Stimulated activated CD8-positive, alpha-beta memory T cell treated with anti-CD3 and anti-CD28 coated beads, Interleukin-15, amount 100 ng/mL, for 24 hours (primary cell): ENCODE measurements at places on chromosomes 2 and 18.

DNA sequence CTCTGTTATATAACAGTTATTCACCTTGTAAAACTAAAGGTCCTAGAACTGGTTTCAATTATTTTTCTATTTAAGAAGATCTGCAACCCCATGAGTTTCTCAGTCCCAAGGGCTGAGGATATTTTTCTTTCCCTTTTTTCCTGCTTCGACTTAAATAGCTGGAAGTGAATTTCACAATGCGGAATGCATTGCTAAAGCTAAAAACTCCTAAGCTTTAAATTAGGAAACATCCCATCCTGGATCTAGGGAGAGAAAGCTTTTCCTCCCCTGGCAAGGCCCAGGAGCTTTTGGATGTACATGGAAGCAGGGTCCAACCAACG lies 1.4 kb downstream of the RFX8 start:
- DNase-seq = no peak

DNA sequence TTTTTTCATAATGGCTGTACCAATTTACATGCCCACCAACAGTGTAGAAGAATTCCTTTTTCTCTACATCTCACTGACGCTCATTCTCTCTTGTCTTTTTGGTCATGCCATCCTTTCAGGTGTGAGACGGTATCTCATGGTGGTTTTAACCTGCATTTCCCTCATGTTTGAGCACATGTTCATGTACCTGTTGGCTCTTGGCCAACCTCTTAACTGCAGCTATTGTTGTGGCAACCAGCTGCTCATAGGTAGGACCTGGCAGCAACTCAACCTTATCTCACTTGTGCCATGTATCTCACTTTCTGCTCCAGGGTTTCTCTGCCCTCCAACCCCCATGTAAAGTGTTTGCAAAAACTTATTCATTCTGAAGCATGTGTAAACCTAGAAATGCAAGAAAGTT lies 167.5 kb downstream of the UPP2 start:
- DNase-seq = no peak

DNA sequence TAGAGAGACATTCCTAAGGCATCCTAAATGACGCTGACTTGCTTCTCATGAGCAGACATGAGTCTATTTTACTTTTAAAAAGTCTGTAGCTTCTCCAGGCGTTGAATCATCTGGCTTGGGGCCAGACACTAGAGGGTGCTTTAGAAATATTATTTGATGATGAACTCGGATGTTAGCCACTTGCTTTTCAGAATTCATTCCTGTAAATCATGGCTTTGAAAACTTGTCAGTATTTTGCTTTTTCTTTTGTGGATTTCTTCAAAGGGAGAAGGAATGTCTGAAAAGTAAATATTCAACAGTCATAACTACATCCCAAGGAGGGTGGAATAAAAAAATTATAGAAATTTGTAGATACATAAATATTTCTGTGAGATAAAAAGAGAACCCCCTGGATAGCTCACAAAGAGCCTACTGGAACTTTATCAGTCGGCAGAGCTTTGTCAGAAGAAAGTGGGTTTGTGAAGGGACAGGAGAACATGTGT lies 370.8 kb downstream of the OSR1 start:
- DNase-seq = no peak

GRCh38 chr2:241724259-241724974 lies 10.0 kb upstream of the D2HGDH start:
- DNase-seq = no peak

GRCh38 chr18:30684825-30685481 lies 357.6 kb downstream of the DSC3 start:
- DNase-seq = no peak

DNA sequence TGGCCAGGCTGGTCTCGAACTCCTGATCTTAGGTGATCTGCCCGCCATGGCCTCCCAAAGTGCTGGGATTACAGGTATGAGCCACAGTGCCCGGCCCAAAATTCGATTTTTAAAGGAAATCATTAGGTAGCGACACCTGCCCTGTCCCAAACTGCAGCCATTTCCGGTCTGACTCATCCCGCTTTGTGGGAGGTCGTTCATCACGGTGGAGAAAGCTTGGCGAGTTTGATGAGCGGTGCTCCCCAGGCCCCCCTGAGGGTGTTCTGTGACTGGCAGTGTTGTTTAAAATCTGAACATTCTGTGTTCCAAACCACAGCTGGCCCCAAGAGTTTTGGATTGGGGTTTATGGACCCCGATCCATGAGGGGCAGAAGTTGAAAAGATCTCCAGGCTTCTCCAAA lies 53.0 kb upstream of the GLI2 start:
- DNase-seq = no peak

GRCh38 chr2:170843656-170844055 lies 27.0 kb downstream of the GAD1 start:
- DNase-seq = no peak

DNA sequence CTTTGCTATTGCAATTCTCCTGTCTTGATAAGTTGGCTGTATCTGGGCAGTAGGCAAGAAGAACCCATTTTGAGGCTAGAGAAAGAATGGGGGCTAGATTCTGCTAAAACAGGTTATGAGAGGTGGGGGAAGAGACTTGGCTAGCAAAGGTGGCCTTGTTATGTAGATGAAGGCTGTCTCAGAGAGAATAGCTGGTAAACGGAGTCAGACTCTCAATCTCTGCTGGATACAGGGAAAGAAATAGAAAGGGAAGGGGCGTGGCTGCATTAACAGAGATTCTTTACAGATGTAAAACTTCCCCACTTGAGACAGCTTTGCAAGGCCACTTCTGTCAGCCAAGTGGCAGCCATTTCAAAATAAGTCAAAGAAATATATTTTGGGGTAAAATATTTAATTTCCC lies 38.1 kb upstream of the ARHGAP25 start:
- DNase-seq = no peak

- DNase-seq = no peak
These were observed 995.6 kb upstream of the SLC39A10 start for GRCh38 chr2:194661431-194661830.

DNA sequence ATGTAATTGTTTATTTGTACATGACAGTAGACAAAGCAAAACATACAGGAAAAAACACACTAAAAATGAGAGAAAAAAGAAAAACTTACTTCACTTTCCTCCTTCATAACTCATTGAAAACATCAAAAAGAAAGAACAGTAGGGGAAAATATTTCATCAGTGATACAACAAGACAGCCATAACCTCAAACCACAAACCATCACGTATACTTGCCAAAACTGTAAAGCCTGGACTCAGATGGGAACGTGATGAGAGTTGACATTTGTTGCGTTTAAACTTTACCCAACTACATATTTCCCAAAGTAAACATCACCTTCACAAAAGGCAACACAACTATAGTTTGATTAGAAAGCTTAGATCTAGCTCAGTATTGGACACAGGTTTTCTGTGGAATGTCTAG lies 278.2 kb upstream of the COL3A1 start:
- DNase-seq = no peak

GRCh38 chr2:42353792-42354429 lies 7.1 kb downstream of the COX7A2L start:
- no peak for DNase-seq

DNA sequence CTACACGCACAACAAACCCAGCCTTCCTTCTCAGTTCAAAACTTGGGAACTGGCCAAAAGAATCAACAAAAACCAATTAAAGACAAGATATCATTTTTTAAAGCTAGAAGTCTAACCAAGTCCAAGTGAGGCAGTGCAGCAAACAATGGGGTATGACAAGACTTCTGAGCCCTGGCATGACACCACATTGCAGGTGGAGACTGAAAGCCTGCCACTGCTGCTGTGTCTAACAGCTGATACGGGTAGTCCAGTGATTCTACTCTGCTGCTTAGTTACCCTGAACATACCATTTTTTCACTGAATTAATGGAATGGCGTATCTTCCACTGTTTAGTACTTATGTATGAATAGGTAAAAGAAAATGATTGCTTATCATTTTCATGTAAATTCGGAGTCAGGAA lies 47.4 kb upstream of the KIDINS220 start:
- DNase-seq = no peak

DNA sequence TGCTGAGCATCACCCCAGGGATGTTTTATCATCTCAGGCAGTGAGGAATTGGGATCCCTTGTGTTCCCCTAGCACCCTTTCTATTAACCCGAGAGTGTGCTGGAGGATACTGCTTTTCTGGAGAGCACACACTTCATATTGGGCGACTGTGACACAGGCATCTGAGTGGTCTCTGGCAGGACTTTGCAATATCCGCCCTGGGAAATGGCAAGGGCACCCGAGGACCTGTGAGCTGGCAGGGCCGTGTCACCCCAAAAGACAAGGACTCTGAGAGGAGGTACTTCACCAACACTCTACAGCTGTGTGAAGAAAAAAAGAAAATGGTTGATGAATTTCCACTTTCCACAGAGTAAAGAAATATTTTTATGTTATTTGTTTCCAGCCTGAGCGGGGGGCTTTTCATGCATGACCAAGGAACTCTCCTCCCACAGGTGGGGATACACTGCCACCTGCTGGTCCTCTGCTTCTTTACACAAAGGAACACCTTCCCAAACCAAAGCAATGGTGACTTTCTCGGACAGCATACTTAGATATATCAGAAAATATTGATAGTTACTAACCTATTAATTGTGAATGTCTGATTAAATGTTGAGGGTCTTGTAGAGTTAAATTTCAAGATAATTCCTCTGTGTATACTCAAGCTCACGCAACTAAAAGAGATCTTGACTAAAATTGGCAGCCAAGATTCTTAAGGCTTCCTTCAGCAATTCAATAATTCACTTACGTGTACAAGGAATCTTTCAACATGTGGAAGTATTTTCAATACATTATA lies 45.9 kb upstream of the REG3G start:
- no peak for DNase-seq

- DNase-seq = no peak
These were observed 83.8 kb upstream of the TLK1 start for GRCh38 chr2:171244466-171244969.

DNA sequence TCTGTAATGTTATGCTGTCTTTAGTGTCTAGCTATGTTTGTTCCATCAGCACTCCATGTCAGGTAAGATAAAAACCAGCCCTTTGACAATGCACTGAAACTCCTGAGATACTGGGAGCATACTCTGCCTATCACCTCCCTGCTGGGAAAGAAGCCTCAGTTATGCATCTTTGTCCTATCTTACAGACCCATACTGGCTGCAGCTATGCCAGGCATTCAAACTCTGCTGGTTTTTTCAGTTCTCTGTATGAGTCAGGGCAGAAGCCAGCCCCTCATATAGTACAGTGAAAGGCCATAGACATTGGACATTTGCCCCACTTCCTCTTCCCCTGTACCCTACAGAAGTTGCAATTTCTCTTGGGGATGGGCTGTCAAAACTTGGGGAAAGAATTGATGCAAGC lies 181.1 kb upstream of the RGPD4 start:
- no peak for DNase-seq

GRCh38 chr18:46502444-46502843 lies 154.6 kb downstream of the LOXHD1 start:
- no peak for DNase-seq

DNA sequence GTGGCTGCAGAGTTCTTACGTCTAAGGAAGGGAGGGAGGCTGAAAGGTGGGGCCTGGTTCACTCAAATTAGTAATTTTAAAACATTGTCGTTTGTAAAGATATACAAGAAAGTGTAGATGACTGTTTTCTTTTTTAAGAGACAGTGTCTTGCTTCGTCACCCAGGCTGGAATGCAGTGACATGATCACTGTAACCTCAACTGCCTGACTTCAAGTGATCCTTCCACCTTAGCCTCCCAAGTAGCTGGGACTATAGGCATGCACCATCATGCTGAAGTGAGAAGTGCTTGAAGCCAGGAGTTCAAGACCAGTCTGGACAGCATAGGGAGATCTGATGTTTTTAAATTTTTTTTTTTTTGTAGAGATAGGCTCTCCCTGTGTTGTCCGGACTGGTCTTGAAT lies 52.9 kb downstream of the HNRNPLL start:
- no peak for DNase-seq

- no peak for DNase-seq
These were observed 11.9 kb downstream of the LRRFIP1 start for GRCh38 chr2:237639052-237639835.

GRCh38 chr2:64104933-64105332 lies 39.3 kb downstream of the PELI1 start:
- DNase-seq = no peak

DNA sequence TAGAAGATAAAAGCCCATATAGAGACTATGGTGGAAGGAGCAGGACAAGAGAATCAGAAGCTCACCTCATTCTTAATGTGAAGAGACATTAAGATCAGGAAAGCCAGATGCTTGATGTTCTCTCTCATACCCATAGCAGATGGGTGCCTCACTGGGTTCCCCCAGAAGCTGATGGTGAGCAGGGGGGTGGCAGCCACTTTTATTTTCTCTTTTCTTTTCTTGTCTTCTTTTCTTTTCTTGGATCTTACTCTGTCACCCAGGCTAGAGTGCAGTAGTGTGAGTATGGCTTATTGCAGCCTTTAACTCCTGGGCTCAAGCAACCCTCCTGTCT lies 14.8 kb upstream of the CXCR4 start:
- no peak for DNase-seq

DNA sequence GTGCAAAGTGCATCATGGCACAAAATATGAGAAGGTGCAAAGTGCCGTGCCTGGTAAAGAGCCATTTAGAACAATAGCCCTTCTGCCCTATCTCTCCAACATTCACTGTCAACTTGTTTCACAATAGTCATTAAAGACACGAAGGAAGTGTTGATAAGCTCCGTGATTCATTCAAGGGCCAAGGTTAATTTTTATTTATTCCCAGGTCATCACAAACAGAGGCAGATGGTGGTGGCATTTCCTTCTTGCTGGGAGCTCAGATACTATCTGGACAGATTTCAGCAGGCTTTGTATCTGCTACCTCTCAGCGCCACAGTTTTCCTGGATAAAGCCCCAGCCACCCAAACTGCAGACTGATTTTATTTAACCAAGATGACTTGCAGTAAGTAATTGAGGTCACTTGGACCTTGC lies 309.3 kb downstream of the ZNF521 start:
- DNase-seq = no peak

DNA sequence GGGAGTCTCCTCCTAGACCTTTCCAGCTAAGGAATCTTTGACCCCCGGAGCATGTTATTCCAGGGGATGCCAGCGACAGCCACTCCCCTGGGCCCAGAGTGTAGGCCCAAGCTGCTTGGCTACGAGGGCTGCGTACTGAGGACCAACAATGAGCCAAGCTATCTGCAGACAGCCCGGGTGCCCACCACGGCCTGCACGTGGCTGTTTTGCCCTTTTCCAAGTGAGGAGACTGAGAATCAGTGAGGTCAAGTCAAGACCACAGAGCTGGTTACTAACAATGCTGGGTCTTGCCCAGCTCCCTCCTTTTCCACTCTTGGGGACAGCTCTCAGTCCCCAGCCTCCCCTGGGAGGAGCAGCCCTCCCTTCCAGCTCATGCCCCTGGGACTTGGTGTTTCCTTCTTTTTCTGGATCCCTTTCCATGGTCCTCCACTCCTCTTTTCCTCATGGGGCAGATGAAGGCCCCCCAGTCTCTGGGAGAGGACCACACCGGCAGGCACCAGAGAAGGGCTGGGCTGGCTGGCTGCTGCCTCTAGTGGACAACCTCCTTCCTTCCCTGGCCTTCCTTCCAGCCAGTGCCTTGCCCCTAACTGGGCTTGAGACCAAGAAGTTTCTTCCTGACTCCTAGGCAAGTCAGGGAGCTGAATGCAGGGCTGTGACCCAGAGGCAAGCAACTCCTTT lies 550 bp upstream of the MALL start:
- DNase-seq = no peak

GRCh38 chr2:110832740-110833139 lies 100.4 kb downstream of the ACOXL start:
- no peak for DNase-seq
